A549 treated with Hydrocortisone at 1 μM for 4 hours (cell line): ENCODE measurements at places on chromosomes 7 and 10. TPM values are rescaled to one million over a fixed set of nuclear protein-coding genes. Genes with fewer than 3 reads are reported as not detected.

Gene AKR1D1
- not detected in 5 replicates for total RNA-seq

Gene PLAC9
- 0.30 TPM in 1 of 5 replicates, not detected in the others for total RNA-seq

Gene MBLAC1
- 2.1 to 3.3 TPM (median 3.1 TPM) in 5 replicates for total RNA-seq

Gene ZNF853
- 1.7 to 2.7 TPM (median 2.4 TPM) in 5 replicates for total RNA-seq

Gene EVX1
- 0.07 to 0.22 TPM (median 0.13 TPM) in 5 replicates for total RNA-seq
